ENCODE measurements at places on chromosomes 3 and 15. TPM values are rescaled to one million over a fixed set of nuclear protein-coding genes. Genes with fewer than 3 reads are reported as not detected.

GRCh38 chr3:40012381-40012780 lies 203.0 kb downstream of the MYRIP start:
- no peak for DNase-seq

The CDHR4 gene
- not detected for total RNA-seq

DNA sequence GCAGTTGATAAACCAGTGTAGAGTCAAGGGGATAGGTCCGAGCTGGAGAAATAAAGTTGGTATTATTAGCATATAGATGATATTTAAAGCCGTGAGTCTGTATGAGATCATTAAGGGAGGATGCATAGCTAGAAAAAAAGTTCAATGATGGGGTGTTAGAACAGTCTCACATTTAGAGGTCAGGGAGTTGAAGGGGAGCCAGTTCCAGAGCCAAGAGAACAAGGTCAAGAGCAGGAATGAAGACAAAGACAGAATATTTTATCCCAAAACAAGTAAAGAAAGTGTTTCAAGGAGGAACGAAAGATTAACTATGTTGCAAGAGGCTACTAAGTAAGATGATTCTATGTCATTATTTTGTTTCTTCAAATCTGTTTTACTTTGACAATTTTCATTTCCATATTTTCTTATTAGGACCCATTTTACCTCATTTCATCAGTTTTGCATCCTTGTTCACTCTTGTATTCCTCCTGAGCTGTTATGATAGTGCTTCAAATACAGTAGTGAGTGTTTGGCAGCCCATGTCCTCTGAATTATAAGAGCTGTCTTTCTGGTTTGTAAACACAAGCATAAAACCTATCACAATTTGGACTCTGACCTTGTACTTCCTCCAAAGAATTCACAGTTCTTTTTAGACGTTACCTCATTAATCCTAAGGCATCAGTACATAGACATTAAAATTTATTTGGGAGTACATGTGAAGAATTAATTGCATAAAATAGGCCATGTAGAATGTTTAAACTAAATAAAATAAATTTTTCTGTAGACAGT lies 695.7 kb upstream of the NECTIN3 start:
- DNase-seq = no peak

DNA sequence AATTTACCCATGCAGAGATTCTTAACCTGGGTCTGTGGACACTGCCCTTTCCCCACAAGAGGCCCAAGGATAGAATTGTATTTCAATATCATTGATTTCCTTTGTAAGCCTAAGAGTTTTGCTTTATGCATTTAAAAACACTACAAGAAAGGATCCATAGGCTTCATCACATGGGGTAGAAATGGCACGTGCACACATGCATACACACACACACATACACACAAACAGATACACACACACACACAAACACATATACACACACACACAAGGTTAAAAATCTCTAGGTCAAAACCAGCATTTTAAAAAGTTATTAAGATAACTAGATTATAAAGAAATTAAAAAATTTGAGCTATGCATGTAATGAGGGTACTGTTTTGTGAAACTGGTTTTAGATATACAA lies 35.5 kb upstream of the CD47 start:
- no peak for DNase-seq

The HIGD2B gene
- 0.57 TPM for total RNA-seq

The THAP10 gene
- not detected for total RNA-seq

The CLDND1 gene
- 132 TPM for total RNA-seq

The AGTR1 gene
- not detected for total RNA-seq

GRCh38 chr3:197300361-197300760 lies 1.9 kb upstream of the DLG1 start:
- DNase-seq = no peak

The LRRC49 gene
- not detected for total RNA-seq

The ALDH1L1 gene
- total RNA-seq = not detected

The SERPINI2 gene
- 0.74 TPM for total RNA-seq

DNA sequence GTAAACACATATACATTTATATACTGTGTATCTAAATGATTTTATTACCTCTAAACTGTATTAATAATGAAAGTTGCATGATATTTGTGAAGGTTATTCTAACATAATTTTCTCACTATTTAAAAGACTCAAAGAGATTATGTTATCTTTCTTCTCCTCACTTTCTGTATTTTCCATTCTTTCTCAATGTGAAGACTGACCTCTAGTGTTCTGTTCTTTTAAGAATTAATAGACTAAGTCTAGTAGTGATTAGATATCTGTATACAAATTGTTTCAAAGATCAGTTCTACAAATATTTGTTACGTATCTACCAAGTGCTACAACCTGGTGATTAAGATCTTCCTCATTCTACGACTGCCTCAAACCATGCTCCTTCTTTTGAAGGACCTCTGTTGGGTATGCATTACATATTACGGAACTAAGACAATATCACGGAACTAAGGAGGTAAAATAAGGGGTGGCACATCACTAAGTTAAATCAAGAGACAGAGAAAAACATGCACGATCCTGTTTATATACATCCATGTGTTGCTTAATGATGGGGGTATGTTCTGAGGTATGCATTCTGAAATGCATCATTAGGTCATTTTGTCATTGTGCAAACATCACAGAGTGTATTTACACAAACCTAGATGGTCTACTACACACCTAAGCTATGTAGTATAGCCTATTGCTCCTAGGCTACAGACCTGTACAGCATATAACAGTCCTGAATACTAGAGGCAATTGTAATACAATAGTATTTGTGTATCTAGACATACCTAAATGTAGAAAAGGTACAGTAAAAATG lies 161.5 kb upstream of the KBTBD8 start:
- no peak for DNase-seq

The TRIM59 gene
- total RNA-seq = 42.2 TPM

The SUCNR1 gene
- total RNA-seq = not detected

DNA sequence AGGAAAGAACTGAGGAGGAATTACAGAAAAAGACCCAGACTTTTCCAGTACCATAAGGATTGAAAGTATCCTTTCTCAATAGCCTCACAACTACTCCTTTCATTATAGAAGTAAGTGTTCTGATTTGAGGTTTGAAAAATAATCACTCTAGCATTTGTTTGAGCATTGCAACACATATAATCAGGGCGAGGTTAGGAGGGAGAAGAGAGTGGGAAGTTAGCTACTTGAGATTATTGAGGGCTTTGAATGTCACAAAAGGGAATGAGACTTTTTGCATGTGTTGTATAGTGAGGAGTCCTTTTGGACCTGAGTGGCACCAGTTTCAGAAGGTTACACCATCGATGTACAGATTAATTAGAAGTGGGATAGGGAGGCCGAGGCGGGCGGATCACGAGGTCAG lies 65.2 kb upstream of the TNIK start:
- no peak for DNase-seq

DNA sequence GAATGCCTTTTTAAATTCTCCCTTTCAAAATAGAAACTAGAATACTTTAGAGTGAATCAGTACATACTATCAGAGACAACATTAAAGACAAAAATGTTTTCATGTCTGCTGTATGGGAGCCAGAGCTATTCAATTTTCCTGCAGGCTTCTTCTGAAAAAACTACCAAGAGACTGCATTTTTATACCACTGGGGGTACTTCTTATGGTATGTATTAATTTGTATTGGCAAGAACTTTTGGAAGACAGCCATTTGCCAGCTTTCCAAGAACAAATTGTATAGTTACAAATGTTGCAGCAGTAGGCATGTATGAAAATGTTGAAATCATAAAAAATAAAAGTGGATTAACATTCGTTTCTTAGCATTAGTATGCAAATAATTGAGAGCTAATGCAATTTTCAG lies 1010.0 kb upstream of the CADM2 start:
- no peak for DNase-seq

DNA sequence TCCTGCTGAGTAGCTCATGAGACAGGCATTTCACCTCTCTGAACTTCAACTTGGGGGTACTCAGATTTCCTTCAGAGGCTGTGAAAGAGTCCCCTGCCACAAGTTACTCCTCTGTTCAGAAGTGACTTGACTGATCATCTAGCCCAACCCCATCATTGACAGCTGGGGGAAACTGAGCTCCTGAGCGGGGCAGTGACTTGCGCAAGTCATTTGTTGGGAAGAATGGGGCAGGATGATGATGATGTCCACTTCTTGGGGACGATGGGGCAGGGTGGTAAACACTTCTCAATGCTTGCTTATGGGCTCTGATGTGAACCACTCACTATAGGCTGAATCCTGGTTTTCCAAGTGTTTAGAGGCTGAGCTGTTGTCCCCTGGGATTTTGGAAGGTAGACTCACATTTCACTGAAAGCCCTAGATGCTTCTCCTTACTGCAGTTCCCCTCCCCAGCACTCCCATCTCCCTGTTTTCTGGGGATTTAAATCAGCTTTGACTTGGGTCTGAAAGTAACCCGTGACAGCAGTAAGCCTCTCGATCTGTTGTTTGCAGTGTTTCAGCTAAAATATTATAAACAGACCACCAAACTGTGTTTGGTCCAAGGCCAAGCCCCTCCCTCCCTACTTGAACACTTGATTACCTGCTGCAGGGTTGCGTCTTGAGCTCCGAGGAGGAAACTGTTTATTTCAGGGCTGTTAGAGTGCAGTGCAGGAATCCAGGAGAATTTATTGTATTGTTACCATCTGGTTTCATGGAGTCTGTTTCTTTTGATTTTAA lies 25.1 kb downstream of the SMAD3 start:
- DNase-seq = no peak

The CAMK2N2 gene
- not detected for total RNA-seq

DNA sequence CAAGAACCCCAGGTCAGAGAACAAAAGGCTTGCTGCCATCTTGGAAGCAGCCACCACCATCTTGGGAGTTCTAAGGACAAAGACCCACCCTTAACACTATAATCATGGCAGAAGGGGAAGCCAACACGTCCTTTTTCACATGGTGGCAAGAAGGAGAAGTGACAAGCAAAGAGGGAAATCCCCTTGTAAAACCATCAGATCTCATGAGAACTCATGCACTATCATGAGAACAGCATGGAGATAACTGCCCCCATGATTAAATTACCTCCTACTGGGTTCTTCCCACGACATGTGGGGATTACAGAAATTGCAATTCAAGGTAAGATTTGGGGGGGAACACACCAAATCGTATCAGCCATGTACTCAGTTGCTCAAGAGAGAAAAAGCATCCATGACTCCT lies 21.1 kb upstream of the GBE1 start:
- DNase-seq = no peak

DNA sequence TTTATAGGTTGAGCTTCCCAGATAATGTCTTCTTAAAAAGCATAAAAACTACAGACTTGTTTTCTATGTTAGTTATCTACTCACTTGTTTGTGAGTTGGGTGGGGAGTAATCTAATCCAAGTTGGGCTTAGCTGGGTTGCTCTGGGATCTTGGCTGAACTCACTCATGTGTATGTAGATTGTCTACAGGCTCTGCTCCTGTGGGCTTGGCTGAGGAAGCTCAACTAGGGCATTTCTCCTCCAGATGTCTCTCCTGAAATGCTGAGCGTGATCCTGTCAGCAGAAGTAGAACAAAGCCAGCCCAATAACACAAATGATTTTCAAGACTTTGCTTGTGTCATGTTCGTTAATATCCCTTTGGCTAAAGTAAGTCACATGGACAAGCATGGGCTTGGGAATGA lies 17.3 kb downstream of the KCNH8 start:
- no peak for DNase-seq

The ROPN1B gene
- total RNA-seq = not detected

GRCh38 chr15:69979262-69979661 lies 118.5 kb downstream of the TLE3 start:
- DNase-seq = no peak

DNA sequence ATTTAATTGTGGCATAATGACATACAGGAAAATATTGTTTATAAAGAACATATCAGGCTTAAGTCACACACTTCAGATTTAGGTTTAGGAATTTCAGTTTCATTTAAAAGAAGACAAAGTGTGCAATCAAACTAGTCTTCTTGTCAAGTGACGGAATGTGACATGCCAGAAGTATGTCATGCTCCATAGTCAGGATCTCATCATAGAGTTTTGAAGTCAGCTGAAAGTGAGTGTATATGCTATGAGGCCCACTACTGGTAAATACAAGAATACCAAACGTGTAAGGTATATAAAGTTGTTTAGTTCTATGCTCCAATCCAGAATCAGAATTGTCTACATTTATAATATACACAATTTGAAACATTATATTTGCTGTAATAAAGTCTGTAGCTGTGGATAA lies 988.4 kb downstream of the TBL1XR1 start:
- no peak for DNase-seq

The HDGFL3 gene
- total RNA-seq = 3.6 TPM

GRCh38 chr15:100863075-100863795 lies 16.4 kb upstream of the ALDH1A3 start:
- no peak for DNase-seq

- no peak for DNase-seq
Measured at GRCh38 chr15:72796210-72796514, 12.6 kb upstream of the ADPGK start.

GRCh38 chr3:12557473-12558100 lies 700 bp downstream of the MKRN2 start:
- no peak for DNase-seq

DNA sequence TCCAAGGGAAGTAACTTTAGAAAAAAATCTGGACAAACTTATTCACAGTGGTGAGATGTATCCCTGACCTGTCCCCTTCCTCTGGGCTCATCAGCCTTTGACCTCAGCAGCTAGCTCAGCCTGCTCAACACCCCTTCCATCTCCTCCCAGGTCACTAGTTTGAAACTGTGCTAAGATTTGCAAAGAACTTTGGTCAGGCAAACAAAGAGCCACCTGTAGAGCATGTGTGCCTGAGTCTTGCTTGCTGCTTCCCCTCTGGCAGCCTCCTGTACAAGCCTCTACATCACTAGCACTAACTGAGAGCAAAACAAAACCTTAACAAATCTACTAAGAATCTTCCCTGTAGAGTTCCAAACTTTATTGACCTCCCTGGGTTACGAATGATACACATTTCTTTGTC lies 43.9 kb downstream of the NR1I2 start:
- DNase-seq = no peak

- no peak for DNase-seq
Measured at GRCh38 chr3:190436331-190436730, 13.4 kb downstream of the TMEM207 start.

DNA sequence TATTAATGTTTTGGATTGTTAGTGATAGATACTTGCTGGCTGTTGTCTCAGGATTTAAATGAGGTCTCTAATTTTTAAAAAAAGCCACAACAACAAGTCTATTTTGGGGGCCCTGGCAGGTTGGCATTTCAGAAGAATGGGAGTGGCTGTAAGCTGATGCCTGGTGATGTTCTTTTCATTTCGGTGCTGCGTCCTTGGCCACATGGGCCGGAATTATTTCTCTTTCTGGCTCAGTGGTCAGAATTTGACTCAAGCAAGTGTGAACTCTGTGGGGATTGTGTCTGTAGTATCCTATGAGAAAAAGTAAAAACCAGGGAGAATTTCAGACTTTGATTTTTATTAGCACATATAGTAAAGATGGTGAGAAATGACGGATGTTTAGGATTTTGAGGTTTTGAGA lies 203.0 kb downstream of the AKAP13 start:
- DNase-seq = no peak

GRCh38 chr3:189076449-189076848 lies 95.3 kb upstream of the TPRG1 start:
- no peak for DNase-seq

All from naive thymus-derived CD4-positive, alpha-beta T cell (primary cell).